CD4-positive, alpha-beta T cell treated with Interleukin-21 for 1 hour (primary cell): ENCODE measurements at places on chromosomes 1 and 21.

- DNase-seq = no peak
Measured at GRCh38 chr1:201562257-201562656, 23.3 kb downstream of the NAV1 start.

DNA sequence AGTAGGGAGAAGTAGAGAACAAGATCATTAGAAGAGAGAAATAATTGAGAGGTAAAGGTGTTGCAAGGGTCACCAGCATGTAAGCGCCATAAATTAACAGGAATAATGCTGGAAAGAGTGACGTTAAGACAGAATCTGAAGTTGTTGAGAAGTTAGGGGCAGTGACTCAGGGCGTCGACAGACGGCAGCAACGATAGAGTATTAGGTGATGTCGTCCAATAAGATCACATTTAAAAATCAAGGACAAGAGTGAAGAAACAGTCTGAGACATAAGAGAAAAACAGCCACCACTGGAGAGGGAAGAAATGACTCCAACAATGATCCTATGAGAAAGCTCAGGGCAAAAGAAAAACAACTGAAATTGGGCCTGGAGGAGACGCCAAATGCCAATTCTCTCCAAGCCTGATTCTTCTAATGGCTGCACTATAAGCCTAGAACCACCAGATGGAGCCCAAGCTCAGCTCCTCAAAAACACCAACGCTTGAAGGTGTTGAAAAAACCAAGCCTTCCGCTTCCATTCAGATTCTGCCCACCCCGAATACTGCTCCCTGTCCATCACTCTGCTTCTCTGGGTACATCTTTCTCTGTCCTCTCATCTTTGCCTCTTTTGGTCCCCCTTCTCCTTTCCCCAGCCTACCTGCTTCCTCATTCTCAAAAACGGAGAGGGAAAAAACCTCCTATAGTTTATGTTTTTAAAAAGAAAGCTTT lies 70.0 kb downstream of the LUZP1 start:
- DNase-seq = peak; percentile 81

DNA sequence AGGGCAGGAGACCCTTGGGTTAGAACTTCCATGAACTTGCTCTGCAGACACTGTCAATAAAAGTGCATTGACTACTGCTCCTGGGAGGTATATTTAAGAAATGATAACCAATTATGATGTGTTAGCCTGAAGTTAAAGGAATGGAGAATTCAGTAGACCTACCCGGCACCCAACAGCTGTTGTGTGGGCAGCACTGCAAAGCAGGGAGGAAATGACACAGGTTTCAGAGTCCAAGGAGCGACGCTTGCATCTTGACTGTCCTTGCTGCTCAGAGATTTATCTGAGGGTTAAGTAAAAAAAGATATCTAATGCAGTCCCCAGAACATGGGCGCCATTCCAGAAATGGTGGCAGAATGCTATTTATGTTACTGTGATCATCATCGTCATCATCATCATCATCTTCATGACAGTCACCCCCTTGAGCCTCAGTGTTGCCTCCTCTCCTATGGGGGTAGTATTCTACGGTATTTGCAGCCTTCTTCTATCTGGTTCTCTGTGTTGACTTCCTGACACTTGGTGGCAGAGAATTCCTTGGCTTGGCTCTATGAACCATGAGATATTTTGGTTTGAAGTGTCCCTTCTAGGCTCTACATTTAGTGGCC lies 225.9 kb downstream of the KAZN start:
- DNase-seq = no peak

DNA sequence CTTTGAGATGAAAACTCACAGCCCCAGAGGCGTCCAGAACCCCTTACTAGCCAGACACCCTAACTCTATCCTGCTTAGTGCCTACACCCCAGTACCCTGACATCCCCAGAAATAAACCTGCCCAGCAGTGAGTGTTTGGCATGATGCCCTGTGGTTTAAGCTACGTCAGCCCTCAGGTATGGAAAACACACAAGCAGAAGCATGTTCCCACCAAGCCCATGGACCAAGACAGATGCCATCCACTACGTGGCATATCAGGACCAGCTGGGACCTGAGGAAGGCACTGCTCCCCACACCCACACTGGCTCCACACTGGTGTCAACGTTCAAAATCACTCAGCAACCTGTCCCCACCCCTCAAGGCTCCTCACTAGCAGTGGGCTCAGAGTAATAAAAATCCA lies 116.4 kb downstream of the SYT2 start:
- DNase-seq = no peak

- peak; percentile 44 for DNase-seq
Measured at GRCh38 chr21:36134803-36135390, at the start of gene CBR3. TSS of gene CBR3 (plus strand) at chr21:36135079. CDS start at chr21:36135193, 114 bp downstream.

DNA sequence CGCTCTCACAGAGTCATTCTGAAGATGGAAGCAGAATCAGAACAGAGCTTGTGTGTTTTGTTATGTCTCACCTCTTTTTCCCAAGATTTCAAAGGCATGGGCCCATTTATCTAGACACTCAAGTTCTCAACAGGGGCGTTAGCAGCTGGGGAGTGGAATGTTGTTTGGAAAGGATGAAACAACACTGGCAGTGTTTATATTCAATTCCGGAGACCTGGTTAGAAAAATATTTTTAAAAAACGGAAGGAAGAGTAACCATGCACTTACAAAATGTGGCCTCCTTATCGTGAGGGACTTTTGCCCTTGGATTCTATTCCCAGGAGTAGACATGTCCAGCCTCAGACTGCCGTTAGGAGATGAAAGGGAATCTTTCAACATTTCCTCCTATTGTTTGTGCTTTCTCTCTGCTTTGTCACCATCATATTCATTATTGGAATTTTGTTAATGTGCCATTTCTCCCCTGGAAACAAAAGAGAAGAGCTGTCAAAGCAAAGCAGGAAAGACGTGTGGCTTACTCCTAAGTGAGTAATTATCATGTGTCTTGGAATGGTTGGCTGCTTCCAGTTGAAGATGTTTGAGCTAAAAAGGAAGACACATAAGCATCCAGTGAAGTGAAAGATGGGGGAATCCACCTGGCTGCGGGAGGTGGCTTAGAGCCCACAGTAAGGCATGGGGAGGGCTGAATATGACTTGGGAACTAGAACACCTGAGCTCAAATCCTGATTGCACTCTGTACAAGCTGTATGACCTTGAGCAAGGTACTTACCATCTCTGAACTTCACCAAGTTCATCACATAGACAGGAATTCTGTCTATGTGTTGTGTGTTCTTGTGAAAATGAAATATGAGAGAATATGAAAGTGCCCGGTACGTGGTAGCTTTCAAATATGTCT lies 71.7 kb upstream of the JUN start:
- DNase-seq = no peak

GRCh38 chr1:21302747-21303715 lies 12.8 kb upstream of the ECE1 start:
- no peak for DNase-seq

DNA sequence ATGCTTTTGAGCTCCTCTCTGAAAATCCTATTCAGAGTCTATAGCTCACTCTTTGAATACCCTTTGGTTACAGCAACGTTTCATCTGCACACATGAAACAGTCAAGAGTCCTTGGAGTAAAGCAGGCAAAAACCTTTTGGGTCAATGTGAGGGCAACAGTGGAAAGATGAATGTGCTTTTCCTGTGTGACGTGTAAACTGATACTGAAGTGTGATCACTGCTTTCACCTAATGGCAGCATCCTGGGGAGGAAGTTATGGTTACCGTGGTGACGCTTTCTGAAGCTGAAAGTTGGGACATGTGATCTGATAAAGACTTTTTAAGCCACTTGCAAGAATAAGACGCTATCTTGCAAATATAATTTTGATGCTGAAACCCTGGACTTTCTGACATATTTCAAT lies 160.0 kb downstream of the SEC16B start:
- no peak for DNase-seq

GRCh38 chr1:26363549-26364448 lies 8.8 kb downstream of the ZNF683 start:
- peak; percentile 86 for DNase-seq

- DNase-seq = no peak
Measured at GRCh38 chr21:35197992-35198431, 148.9 kb upstream of the RUNX1 start.

DNA sequence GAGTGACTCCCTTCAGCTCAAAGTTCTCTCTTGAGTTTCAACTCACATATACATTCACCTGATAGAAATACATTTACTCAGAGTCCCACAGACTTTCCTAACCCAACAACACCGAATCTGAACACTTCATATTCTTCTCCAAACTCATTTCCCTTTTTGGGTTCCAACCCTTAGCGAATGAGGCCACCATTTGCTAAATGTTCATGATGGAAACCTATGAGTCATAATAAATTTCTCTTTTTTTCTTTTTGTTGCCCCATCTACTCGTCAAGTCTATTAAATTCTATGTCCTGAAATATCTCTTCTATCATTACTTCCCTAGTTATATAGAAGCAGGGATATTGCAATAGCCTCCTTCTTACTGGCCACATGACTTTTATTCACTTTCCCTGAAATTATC lies 100.1 kb downstream of the HLX start:
- no peak for DNase-seq
